ENCODE measurements at places on chromosomes 7 and 10. TPM values are rescaled to one million over a fixed set of nuclear protein-coding genes. Genes with fewer than 3 reads are reported as not detected.

- no peak for DNase-seq
Measured at GRCh38 chr10:18303851-18304801, 163.9 kb downstream of the CACNB2 start.

DNA sequence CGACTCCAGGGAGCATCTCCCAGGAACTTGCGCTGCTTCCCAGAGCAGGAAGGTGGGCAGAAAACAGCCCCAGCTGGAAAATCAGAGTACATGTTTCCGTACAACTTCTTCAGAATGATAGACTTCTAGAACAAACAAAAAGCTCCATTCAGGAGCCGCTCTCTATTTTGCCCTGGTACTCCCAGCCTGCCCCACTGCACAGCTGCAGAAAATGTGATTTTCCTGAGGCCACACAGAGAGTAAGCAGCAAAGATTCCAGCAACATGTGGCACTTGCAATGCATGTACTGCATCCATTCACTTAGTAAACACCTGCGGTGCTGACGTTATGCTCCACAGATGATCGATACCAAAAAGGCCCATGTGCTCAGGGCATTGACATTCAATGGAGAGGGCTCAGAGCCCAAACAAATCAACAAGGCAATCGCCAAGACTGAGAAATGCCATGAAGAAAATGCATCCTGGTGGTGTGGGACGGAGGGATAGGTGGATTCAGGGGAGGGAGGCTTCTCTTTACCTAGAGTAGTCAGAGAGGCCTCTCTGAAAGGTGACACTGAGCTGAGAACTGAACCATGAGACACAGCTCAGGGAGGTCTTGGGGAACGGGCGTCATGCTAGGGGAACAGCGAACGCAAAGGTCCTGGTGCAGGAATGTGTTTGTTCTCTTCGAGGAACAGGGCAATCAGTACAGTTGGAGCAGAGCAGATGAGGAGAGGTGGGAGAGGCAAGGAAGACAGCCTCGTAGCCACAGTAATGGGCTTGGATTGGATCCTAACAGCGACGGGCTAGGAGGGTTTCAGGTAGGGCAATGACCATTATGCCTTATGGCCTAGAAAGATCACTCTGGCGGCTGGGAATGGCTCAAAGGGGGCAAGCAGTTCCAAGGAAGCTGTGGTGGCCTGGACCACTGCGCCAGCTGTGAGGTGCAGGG is 35.3 kb upstream of the DUSP5 start:
- no peak for DNase-seq

DNA sequence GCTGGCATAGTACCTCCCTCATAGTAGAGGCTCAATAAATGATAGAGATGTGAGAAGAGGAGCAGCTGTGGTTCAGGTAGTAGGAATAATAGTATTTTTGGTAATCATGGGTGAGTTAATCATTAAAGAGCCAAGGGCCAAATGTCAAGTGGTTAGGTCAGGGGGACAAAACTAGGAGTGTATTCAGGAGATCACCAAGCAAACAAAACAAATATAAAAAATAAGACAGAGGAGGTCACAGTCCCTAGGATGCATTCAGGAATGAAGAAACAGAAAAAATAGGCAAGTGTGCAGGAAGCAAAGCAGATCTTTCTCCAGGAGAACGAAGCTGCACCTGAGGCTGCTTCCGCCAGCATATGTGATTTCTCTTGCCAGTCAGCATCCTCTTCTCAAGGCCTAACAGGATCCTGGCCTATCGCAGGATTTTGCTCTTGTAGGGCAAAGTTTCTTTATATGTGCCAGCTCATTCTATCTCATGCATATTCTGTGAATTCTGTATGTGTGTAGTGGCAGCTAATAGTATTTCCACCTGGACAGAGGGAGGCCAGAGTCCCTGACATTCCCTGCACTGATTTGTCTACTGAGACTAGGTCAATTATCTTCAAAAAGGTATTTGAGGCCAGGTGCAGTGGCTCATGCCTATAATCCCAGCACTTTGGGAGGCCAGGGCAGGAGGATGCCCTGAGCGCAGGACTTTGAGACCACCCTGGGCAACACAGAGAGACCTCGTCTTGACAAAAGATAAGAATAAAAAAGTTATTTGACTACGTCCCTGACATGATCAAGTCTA is 82.7 kb downstream of the AKR1D1 start:
- no peak for DNase-seq

DNA sequence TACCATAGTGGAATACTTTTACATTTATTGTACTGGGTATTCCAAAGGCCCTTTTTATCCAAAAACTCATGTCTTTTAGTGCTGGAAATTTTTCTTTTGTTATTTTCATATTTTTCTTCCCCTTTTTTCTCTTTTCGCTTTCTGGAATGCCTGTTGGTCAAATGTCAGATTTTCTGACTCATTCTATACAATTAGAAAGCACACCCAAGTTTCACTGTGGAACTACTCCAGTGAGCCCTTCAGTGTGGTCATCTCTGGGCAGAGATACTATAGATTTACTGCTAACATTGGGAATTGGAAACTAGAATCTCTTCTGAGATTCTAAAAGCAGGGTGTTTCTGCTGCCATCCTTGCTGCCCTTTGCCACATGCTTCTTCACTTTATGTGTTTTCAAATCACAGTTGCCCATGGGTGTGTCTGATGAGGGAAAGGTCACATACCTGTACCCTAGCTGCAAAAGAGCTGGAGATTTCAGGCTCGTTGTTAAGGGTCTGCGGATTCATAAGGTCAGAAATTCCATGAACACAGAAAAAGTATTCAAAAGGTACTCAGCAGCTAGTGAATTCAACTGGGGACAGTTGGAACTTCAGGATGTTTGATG is 5.6 kb upstream of the WASL start:
- no peak for DNase-seq

- no peak for DNase-seq
Measured at GRCh38 chr10:60031664-60032063, 125.3 kb upstream of the CCDC6 start.

- DNase-seq: no peak
Measured at GRCh38 chr10:89574368-89574767, 39.0 kb upstream of the SLC16A12 start.

DNA sequence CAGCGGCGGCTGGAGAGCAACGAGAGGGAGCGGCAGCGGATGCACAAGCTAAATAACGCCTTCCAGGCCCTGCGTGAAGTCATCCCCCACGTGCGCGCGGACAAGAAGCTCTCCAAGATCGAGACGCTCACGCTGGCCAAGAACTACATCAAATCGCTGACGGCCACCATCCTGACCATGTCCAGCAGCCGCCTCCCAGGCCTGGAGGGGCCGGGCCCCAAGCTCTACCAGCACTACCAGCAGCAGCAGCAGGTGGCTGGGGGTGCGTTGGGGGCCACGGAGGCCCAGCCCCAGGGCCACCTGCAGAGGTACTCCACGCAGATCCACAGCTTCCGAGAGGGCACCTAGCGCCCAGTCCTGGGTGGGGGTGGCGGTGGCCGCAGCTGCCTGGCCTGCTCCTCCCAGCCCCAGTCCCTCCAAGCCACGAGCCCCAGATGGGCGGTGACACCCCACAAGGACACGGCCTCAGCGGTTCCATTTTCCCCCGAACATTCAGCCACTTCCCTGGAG is 1.3 kb downstream of the BHLHA15 start:
- DNase-seq: no peak

- DNase-seq: no peak
Measured at GRCh38 chr10:44992070-44992731, 8.5 kb upstream of the ZNF22 start.

- DNase-seq: no peak
Measured at GRCh38 chr7:116583653-116584052, 58.8 kb downstream of the CAV1 start.

- DNase-seq: no peak
Measured at GRCh38 chr7:88276605-88277153, 30.0 kb downstream of the STEAP4 start.

DNA sequence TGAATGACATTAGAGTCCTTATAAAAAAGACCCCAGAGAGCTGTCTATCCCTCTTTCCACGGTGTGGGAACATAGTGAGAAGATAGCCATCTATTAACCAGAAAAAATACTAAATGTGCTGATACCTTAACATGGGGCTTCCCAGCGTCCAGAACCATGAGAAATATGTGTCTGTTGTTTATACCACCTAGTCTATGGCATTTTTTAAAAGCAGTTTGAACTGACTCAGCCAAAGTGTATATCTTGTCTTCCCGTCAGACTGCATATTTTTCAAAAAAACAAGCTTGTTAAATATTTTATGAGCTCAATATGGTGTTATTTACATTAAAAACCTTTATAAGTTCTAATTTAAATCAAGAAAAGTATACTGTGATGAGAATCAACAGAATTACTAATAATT is 255.3 kb downstream of the HGF start:
- DNase-seq: no peak

DNA sequence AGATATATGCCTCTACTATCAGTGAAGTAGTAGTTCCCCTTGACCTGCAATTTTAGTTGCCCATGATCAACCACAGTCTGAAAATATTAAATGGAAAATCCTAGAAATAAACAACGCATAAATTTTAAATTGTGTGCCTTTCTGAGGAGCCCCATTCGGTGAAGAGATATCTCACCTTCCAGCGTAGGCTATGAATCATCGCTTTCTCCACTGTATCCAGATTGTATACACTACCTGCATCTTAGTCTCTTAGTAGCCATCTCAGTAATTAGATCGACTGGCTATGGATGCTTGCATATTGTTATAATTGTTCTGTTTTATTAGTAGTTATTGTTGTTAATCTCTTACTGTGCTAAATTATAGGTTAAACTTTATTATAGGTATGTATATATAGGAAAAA is 151.3 kb downstream of the LRRC4 start:
- no peak for DNase-seq

- no peak for DNase-seq
Measured at GRCh38 chr10:101487399-101487798, 100.7 kb downstream of the POLL start.

DNA sequence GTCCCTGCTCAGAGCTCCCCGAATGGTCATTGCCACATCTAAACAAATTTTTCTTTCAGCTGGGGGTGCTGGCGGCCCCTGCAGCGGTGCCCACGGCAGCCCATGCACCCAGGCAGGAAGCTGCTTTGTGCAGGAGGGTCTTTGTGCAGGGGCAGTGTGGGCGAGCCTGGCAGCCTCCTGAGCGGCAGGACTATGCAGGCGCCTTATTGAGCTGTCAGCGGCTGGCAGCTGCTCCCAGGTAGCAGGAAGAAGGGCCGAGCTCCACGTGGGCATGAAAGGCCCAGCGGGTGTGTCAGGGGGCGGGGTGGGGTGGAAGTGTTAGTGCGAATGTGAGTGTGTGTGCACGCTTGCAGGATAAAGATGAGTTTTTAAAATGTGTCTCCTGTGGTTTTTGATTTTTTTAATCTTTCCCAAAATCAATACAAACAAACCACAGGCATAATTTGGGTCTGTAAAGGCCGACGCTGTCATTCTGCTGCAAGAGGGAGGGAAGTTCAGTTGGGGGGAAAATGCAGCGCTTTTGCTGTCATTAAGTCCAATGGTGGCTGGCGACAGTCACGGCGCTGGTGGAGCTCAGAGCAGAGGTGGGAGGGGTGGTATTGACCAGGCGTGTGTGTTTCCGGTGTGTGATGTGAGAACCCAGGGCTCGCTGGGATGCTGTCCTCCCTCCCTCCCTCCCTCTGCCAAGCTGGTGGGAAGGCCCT is 83.9 kb downstream of the LHPP start:
- DNase-seq: no peak

DNA sequence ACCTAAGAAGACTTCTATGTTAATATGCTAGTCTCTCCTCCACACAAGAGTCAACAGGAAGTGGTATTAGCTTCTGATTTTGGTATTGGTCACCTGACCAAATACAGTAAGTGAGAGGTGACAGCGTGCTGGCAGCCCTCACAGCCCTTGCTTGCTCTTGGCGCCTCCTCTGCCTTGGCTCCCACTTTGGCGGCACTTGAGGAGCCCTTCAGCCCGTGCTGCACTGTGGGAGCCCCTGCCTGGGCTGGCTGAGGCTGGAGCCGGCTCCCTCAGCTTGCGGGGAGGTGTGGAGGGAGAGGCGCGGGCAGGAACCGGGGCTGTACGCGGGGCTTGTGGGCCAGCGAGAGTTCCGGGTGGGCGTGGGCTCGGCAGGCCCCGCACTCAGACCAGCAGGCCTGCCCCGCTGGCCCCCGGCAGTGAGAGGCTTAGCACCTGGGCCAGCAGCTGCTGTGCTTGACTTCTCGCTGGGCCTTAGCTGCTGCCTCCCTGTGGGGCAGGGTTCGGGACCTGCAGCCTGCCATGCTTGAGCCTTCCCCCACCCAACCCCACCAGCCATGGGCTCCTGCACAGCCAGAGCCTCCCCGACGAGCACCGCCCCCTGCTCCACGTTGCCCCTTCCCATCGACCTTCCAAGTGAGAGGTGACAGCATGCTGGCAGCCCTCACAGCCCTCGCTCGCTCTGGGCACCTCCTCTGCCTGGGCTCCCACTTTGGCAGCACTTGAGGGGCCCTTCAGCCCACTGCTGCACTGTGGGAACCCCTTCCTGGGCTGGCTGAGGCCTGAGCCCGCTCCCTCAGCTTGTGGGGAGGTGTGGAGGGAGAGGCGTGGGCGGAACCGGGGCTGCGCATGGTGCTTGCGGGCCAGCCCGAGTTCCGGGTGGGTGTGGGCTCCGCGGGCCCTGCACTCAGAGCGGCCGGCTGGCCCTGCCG is 4.2 kb upstream of the ACSL5 start:
- DNase-seq: no peak

DNA sequence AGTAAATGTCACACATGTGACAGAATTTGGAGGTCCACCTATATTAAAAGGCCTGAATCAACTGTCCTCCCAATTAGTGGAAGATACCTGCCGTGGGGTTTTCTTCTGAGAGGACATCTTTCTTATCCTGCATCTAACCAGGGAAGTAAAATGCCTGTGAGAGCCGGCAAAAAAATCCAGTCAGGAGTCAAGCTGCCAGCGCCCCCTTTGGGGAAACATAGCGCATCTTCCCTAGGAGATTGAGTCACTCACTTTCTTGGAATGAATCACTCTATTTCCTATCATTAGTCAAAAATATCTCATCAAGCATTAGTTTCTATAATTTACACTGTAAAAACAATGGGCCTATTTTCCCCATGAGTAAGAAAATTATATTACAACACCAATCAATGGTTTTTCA is 66.4 kb upstream of the ANK3 start:
- DNase-seq: no peak

GRCh38 chr7:23863209-23863787 is 153.3 kb downstream of the STK31 start:
- DNase-seq: peak; percentile 4

SHH gene
- total RNA-seq: not detected

ASB13 gene
- 0.59 TPM for total RNA-seq

GRM3 gene
- total RNA-seq: not detected

MUC3A gene
- total RNA-seq: not detected

TMEM236 gene
- not detected for total RNA-seq

KLHDC10 gene
- 11.6 TPM for total RNA-seq

TRIL gene
- total RNA-seq: 0.03 TPM

PPP1R3A gene
- total RNA-seq: not detected

WNT8B gene
- not detected for total RNA-seq

Measured in MG63 (cell line).